NCI-H460 (cell line): ENCODE measurements at places on chromosomes 7 and 10. TPM values are rescaled to one million over a fixed set of nuclear protein-coding genes. Genes with fewer than 3 reads are reported as not detected.

Gene MINDY4
- 3.6 and 4.0 TPM in 2 replicates for total RNA-seq

Gene LRMDA
- total RNA-seq: 0.95 and 0.99 TPM in 2 replicates

Gene MKX
- total RNA-seq: 0.66 and 1.1 TPM in 2 replicates

Gene SLC18A3
- not detected in 2 replicates for total RNA-seq

Gene RTKN2
- 2.8 and 4.0 TPM in 2 replicates for total RNA-seq

Gene PLA2G12B
- total RNA-seq: not detected in 2 replicates

Gene LBX1
- 0.10 and 0.12 TPM in 2 replicates for total RNA-seq

Gene NAT16
- 0.09 TPM in 1 of 2 replicates, not detected in the other for total RNA-seq

Gene FANK1
- 0.20 and 0.63 TPM in 2 replicates for total RNA-seq

Gene BLNK
- total RNA-seq: not detected in 2 replicates

Gene NPTX2
- total RNA-seq: 1.4 and 2.0 TPM in 2 replicates

Gene RET
- total RNA-seq: 0.02 TPM in 1 of 2 replicates, not detected in the other

Gene LIPA
- total RNA-seq: 67.7 and 70.7 TPM in 2 replicates

Gene IQUB
- total RNA-seq: 0.30 and 0.43 TPM in 2 replicates

Gene ASB10
- total RNA-seq: not detected in 2 replicates

Gene SCART1
- 0.92 and 1.2 TPM in 2 replicates for total RNA-seq

Gene PTN
- total RNA-seq: 0.12 TPM in 1 of 2 replicates, not detected in the other

Gene AKR1C4
- total RNA-seq: not detected in 2 replicates

Gene FKBP9
- total RNA-seq: 130 and 146 TPM in 2 replicates

Gene HECTD2
- total RNA-seq: 14.0 and 17.1 TPM in 2 replicates

Gene METTL27
- total RNA-seq: 4.3 and 5.1 TPM in 2 replicates

Gene ACTL6B
- not detected in 2 replicates for total RNA-seq

Gene XRCC2
- total RNA-seq: 9.4 and 12.3 TPM in 2 replicates

Gene STEAP4
- 0.10 and 0.29 TPM in 2 replicates for total RNA-seq

Gene PARG
- 29.3 and 36.5 TPM in 2 replicates for total RNA-seq

Gene RSBN1L
- total RNA-seq: 10.0 and 12.7 TPM in 2 replicates

Gene DLX5
- not detected in 2 replicates for total RNA-seq

Gene HOXA5
- total RNA-seq: 7.5 and 12.8 TPM in 2 replicates

Gene ENTPD1
- not detected in 2 replicates for total RNA-seq

Gene FEZF1
- 0.17 TPM in 1 of 2 replicates, not detected in the other for total RNA-seq

Gene HTR5A
- total RNA-seq: not detected in 2 replicates

Gene FIGNL1
- total RNA-seq: 4.6 and 4.7 TPM in 2 replicates

Gene PNLIP
- total RNA-seq: not detected in 2 replicates

Gene PDE1C
- total RNA-seq: 46.5 and 48.7 TPM in 2 replicates

Gene ARMH3
- total RNA-seq: 6.6 and 7.9 TPM in 2 replicates

Gene SPOCK2
- 0.47 and 1.1 TPM in 2 replicates for total RNA-seq

Gene STEAP1B
- 5.1 and 5.4 TPM in 2 replicates for total RNA-seq
